Central memory CD4-positive, alpha-beta T cell (primary cell): ENCODE measurements at places on chromosomes 4 and X.
A peak's percentile ranks its signal among the peaks of the same experiment; 100 is the strongest.

GRCh38 chr4:110484029-110484428, 8.1 kb downstream of the ENPEP start:
- no peak for DNase-seq

GRCh38 chrX:20968996-20969395, 405.2 kb upstream of the CNKSR2 start:
- no peak for DNase-seq

DNA sequence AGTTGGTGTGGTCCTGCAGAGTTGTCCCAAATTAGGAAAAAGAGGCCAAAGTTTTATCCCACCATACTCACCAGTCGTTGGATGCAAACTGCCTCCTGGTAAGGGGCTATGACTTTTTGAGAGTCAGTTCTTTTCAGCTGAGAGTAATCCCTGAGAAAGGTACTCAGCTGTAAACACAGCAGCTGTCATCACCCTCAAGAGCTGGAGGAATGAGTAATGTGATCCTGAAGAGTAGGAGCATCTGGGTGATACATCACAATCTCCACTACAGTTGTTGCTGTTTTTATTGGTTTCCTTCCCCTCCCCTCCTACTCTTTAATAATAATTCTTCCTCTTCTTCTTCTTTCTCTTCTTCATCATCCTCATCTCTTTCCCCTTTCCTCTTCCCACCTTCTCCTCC, 5.7 kb downstream of the MAGEE1 start:
- DNase-seq, result no peak

- DNase-seq, result no peak
Measured at GRCh38 chr4:123701131-123701575, 304.6 kb downstream of the SPRY1 start.

GRCh38 chr4:186082221-186082620, 13.3 kb downstream of the TLR3 start:
- no peak for DNase-seq

GRCh38 chrX:47483306-47484268, 565 bp upstream of the ZNF41 start:
- DNase-seq, result no peak

GRCh38 chr4:174583056-174583455, 60.8 kb upstream of the HPGD start:
- DNase-seq, result no peak

DNA sequence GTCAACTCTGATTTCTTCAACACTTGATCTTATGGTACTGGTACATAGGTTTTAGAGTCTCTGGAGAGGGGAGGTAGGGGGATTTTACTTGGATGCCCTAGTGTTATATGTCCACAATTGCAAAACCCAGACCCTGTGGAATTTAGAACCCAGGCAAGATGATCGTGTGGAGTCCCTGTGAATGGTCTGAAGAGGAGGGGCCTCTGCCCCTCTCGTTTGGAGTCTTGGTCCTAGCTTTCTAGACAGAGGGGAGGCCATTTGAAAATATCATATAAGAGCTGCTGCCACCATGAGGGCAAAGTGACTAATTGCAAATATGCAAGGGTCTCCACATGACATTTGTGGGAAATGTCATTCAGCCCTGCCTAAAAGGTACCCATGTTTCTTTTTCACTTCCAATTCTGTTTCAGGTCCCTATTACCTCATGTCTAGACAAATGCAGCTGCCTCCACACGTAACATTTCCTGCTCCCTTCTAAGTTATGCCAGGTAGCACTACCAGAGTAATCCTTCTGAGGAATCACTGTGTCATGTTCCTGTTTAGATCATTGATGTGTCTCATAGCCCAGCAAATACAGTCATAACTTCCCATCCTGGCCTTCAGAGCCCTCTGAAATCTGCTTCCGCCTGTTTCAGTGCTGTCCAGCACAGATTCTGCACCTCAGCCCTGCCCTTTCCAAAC, 126.8 kb downstream of the KLHL8 start:
- peak; percentile 37 for DNase-seq

DNA sequence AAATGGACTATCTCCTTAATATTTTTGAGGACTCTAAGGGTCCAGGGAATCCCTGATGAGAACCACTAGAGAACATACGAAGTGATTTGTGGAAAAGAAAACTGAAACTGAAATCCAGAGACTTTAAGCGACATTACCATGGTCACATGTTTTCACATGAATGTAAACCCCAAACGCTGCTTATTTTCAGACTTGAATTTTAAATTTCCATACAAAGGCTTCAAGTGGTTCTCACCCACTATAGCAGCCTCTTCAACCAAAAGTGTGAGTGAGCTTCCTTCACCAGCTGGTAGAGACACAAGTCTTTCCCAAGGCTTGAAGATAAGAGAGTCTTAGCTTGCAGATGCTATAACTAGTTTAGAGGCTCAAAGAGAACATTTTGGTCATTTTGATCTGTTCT, 232.7 kb downstream of the MGST2 start:
- no peak for DNase-seq

- DNase-seq, result no peak
Measured at GRCh38 chr4:77501240-77501639, 104.4 kb upstream of the CXCL13 start.

- DNase-seq, result peak; percentile 39
Measured at GRCh38 chrX:123884809-123885408, 25.1 kb downstream of the XIAP start.
